ENCODE measurements at places on chromosomes 5 and 9. TPM values are rescaled to one million over a fixed set of nuclear protein-coding genes. Genes with fewer than 3 reads are reported as not detected.

GABRA6 gene
- total RNA-seq: not detected

PLAA gene
- total RNA-seq: 28.8 TPM

DNA sequence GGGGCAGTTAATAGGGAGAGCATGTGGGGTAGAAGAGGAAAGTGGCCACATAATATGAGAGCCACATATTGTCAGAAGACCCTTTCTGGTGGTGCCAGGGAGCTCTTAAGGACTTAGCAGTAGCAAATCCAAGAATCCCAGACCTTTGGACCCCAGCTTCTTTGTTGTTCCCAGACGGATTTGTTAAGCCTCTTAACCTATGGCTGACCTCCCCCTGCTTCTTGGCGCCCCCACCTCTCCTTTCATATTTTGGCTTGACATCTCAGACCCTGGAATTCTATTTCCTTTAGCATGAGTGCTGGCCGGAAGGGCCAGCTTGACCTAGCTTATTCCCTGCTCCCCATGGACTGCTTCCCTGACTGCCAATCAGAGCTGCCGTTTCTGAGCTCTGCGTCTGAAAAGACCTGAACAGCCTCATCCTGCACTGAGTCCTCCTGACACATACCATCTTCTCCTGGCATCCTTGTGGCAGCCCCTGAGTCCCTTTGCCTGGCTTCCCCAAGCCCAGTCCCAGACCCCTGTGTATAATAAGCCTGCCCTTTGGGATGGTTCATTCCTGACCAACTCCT, 116.3 kb downstream of the PRKACG start:
- no peak for DNase-seq

- no peak for DNase-seq
Observed at GRCh38 chr5:117077142-117077541, 502.5 kb upstream of the SEMA6A start.

DNA sequence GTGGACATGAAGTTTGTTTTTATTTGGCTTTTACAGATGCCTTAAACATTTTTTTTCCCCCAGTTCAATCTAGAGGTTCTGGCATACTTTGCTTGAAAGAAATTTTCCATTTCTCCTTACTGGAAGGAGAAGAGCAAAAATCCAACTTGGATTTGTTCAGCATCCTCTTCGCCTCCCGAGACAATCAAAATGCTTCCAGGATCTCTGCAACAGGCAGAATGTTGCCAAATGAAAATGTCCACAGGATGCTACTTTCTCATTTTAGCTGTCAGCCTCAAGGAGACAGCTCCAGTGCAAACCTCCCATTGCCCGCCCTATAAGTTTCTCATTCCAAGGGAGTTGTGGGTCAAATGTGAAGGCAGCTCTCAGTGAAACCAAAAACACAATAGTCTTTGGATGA, 1972.1 kb downstream of the MAT2B start:
- DNase-seq: no peak

DNA sequence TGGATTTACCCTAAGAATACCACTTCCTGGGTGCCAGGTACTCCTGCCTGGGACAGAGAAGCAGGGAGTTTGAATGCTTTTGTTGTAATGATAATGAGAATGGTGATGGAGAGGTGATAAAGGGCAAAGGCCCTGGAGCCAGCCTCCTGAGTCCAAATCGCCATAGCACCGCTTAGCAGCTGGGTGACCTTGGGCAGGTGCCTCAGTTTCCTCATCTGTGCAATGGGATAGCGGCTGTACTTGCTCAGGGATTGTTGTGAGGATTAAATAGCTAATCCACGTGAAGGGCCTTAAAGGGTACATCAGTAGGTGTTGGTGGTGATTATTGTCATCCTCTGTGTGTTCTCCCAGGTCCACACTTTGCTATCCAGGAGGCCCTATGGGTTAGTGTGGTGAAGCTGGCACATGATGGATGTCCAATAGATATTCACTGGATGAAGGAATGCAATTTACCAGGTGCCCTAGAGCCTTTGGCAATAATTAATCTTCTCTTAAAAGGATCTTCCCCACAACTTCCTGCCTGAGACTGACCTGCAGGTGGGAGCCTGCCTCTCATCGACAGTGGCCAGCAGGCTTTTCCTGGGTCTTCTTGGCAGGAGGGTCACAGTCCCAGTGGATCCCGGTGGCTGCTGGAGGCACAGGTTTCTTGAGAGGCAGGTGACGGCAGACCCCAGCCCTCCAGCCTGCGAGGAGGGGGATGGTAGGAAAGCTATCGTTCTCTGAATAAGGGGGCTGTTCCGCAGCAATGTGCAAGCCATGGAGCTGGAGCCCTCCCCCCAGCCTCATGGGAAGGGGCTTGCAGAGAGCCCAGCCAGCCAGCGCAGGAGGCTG, 160.2 kb downstream of the MACROH2A1 start:
- DNase-seq: no peak

- no peak for DNase-seq
Observed at GRCh38 chr5:73303148-73304079, 130.4 kb downstream of the TMEM174 start.

Measured in left colon (tissue), 2 donors.